Erythroblast (primary cell): ENCODE measurements at places on chromosomes 4 and X.
A peak's percentile ranks its signal among the peaks of the same experiment; 100 is the strongest.

DNA sequence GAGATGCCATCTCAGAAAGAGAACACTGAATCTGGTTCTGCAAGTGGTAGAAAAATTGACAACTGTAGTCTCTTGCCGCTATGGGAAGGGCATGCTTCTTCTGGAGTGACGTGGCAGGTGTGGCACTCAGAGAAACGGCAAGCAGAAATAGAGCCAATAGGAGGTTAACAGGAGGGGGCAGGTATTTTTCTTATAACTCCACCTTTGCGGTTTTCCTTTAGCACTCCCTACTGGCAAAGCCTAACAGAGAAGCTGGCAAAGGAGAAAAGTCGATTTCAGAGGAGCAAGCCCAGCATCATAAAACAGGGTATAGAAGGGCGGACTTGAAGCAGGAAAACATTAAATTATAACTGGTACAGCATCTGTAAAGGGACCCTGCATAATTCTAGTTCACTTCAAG lies 1382.2 kb downstream of the PCDH18 start:
- DNase-seq = no peak

GRCh38 chr4:43709443-43709842 lies 739.2 kb downstream of the KCTD8 start:
- no peak for DNase-seq

- DNase-seq = no peak
Observed at GRCh38 chr4:44988011-44988410, 261.7 kb upstream of the GNPDA2 start.

DNA sequence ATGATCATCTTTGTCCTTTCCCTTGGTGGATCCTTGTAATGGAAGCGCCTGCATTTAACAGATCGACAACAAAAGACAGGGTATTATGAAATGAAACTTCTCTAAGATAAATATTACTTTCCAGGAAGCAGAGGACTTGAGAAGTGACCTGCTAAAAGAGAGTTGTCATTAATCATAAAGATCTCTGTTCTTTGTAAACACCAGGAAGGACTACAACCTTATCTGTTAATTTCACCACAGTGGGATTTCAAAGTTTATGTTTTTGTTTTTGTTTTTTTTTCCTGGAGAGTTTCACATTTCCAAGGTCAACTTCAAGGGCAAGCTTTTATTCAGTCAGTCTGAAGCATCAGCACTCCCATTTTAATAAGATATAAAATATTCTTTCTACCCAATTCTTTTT lies 170.9 kb downstream of the RCHY1 start:
- no peak for DNase-seq

GRCh38 chr4:25927361-25928195 lies 13.6 kb downstream of the SMIM20 start:
- no peak for DNase-seq

GRCh38 chr4:19224820-19225219 lies 1026.9 kb upstream of the SLIT2 start:
- DNase-seq = peak; percentile 14

- no peak for DNase-seq
Observed at GRCh38 chr4:54315561-54316538, 86.8 kb downstream of the PDGFRA start.

GRCh38 chr4:87884976-87885549 lies 52.3 kb downstream of the MEPE start:
- peak; percentile 33 for DNase-seq

- no peak for DNase-seq
Observed at GRCh38 chrX:68912113-68912512, 83.3 kb downstream of the EFNB1 start.

- DNase-seq = peak; percentile 0
Observed at GRCh38 chrX:93422693-93423092, 250.7 kb downstream of the NAP1L3 start.

DNA sequence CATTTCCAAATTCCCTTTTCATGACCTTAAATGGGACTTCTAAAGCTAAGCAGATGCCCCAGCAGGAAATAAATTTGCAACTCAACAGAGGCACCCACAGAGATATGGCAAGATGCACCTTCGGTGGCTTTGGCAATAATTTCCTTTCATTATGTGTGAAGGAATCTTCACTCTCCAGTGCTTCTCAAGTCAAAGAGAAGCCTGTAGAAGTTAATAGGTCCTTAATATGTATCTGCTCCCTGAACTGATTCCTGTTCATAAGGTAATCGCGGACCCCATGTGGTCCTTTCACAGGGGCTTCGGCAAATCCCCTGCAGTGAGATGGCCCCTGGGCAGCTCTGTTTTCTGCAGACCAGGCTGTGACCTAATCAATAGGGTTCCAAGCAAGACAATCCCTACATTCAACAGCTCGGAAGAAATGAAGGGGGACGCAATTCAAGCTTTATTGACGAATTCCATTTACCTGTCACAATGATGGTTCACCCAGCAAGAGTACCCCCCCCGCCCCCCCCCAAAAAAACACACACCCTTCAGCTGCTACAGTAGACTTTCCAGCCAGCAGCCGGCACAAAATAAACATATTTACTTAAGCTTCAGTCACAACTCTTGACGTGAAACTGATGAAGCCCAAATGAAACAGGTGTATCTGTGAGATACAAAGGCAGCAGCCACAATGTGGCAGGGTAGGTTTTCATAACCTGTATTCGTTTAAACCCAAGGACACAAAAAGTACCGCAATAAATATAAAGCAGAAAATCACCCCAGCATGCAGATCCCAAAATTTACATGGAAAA lies 35.3 kb downstream of the FAT1 start:
- DNase-seq = no peak

DNA sequence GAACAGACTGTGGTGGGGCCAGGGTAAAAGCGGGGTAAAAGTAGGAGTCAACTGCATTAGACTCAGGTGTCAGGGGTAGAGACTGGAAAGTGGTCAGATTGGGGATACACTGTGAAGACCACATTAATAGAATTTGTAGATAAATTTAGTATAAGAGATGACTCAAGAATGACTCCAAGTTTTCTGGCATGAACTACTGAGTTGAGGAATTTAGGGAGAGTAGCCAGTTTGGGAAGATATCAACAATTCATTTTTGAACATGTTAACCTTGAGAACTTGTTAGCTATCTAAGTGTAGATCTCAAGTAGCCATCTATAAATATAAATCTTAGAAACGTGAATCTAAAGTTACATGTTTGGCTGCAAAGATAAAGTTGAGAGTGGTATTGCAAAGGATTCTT lies 206.9 kb upstream of the HCCS start:
- no peak for DNase-seq

DNA sequence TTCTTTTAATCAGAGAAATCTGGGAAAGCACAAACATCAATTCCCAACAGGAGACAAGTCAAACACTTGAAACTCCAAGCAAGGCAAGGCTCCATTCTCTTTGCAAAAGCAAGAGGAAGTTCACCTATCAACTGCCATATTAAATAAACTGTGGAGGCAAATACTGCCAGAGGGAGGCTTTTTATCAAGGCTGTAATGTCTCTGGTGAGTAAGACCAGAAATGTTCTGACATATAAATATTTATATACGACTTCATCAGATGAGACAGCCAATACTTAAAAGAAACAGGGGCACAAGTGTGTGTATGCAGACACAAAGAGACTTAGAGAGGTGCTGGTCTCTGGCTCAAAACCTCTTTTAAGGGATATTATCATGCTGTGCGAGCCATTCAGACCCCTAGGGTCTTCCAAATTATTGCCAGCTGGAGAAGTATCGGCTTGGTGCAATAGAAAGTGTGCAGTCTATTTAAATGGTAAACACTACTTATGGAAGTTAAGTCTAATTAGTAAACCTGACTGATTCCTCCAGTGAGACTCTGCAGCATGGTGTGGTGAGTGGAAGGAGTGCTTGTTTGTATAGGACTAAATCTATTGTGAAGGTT lies 24.4 kb downstream of the DCX start:
- no peak for DNase-seq

GRCh38 chr4:156377036-156377710 lies 423.5 kb upstream of the CTSO start:
- no peak for DNase-seq

DNA sequence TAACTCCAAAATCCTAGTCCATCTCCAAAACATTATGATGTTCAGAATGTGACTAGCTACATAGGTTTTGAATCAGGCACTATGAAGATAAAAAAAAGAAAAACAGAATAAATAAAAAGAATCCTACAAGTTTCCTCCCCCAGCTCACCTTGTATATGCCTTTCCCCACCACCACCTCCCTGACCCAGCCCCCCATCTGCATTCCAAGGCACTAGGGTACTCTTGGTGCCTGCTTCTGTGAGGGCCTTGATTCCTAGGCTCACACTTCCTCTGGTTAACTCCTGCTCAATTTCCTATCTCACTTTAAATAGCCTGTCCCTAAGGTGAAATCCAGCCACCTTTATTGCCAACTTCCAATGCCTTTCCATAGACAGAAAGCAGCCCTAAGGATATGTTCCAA lies 178.7 kb upstream of the ATOH1 start:
- no peak for DNase-seq

- DNase-seq = no peak
Observed at GRCh38 chrX:152276277-152276676, 137.9 kb upstream of the MAGEA10 start.

GRCh38 chr4:35541146-35541887 lies 703.0 kb downstream of the ARAP2 start:
- no peak for DNase-seq

DNA sequence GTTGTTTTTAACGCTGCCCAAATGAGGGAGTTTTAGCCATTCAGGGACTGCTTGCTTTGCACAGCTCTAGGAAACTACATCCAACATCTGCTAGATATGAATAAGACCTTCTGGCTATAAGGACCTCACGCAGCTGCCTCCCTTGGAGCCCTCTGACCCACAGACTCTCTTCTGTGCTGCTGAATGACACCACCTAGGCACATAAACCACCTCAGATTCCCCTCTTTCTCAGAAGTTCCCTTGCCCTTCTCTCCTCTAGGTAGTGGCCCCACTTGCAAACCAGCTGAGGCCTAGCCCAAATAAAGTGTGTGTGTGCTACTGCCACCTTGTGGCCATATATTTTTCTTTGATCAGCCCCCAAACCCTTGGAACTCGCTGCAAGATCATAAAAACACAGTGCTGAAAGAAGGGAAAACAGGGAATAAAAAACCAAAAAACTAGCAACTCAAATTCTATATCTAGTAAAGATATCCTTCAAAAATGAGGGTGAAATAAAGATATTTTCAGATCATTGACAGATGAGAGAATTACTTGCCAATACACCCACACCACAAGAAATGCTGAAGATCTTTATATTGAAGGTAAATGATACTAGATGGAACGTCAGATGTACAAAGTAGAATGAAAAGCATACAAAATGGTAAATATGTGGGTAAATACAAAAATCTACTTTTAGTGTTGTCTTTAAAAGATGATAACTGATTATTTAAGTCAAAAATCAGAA lies 265.9 kb downstream of the ADAMTS3 start:
- DNase-seq = peak; percentile 65

- DNase-seq = no peak
Observed at GRCh38 chr4:1826531-1827350, 29.2 kb downstream of the LETM1 start.

- peak; percentile 1 for DNase-seq
Observed at GRCh38 chr4:12852338-12853307, 631.5 kb downstream of the RAB28 start.

DNA sequence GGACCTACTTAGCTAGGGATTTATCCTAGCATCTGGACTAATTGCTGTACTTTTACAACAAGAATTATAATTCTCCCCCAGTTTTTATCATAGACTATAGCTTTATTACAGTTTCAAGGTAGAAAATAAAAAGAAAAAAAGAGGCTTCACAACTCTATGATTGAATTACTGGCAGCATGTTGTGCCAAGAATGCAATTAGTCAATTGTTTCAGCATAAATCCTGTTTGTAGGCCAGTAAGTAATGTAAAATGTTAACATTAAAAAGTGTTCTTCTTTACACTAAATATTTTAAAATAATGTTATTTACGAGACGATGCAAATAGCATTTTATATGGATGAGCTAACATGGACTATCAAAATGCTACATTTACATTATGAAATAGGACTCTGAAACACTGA lies 228.4 kb downstream of the MAPK10 start:
- DNase-seq = no peak

- DNase-seq = peak; percentile 82
Observed at GRCh38 chrX:130079824-130080406, 30.4 kb downstream of the ELF4 start.

GRCh38 chr4:150302553-150302952 lies 224.3 kb downstream of the DCLK2 start:
- peak; percentile 10 for DNase-seq

DNA sequence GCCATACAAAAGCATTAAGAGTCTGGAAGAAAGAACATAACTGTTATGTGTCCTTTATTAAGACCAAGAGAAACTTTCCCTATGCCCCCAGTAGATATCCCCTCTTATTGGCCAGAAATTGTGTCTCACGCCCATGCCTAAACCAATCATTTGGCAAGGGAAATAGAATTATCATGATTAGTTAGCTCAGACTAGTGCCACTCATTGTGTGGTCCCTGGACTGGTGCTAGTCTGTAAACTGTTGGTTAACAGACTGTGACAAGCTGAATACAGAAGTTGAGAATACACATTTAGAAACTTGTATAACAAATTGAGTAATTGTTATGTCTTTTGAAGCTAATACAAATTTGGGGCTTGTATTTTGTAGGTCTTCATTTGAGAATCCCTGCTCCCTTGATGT lies 8.1 kb upstream of the HUWE1 start:
- DNase-seq = no peak

DNA sequence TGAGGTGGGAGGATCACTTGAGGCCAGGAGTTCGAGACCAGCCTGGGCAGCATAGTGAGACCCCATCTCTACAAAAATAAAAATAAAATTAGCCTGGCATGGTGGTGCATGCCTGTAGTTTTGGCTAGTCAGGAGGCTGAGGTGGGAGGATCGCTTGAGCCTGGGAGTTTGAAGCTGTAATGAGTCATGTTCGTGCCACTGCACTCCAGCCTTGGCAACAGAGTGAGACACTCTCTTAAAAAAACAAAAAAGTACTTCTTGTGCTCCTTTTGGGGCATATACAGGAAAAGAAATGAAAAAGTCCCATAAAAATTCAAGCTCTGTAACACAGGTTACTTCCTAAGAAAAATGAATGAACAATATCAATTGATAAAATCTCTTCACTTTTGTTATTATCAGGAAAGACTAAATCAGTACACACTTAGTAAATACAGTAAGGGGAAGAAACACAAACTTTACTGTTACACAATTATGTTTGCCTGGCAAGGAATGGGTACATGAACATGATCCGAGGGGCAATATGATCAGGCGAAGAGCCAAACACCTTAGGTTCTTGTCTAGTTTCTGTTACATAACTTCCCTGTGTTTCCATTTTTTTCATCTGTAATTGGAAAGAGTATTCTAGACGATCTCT lies 46.9 kb downstream of the CCDC158 start:
- no peak for DNase-seq

DNA sequence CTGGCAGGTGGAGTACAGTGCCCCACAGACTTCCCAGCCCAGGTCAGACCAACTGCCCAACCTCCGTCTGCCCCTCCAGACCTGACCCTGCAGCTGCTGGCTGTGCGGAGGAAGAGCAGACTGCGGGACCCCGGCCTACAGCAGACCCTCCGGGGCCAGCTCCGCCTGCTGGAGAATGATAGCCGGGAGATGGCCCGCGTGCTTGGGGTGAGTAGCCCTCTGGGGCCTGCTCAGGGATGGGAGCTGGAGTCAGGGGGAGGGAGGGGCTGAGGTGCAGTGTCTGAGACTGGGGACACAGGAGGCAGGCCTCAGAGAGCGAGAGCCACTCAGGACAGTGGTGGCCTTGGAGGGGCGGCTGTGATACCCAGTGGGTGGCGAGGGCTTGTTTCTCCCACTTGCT lies 13.5 kb downstream of the SH3TC1 start:
- no peak for DNase-seq
